ENCODE measurements at places on chromosomes 13 and 19. TPM values are rescaled to one million over a fixed set of nuclear protein-coding genes. Genes with fewer than 3 reads are reported as not detected.

LGALS14 gene
- polyA plus RNA-seq = not detected

- no peak for DNase-seq
Observed at GRCh38 chr13:40024967-40025714, 369.7 kb downstream of the COG6 start.

CLDND2 gene
- 2.2 TPM for polyA plus RNA-seq

- peak; percentile 46 for DNase-seq
Observed at GRCh38 chr13:50387051-50387581, 371.9 kb downstream of the KCNRG start.

- no peak for DNase-seq
Observed at GRCh38 chr13:66703597-66703996, 526.5 kb downstream of the PCDH9 start.

DNA sequence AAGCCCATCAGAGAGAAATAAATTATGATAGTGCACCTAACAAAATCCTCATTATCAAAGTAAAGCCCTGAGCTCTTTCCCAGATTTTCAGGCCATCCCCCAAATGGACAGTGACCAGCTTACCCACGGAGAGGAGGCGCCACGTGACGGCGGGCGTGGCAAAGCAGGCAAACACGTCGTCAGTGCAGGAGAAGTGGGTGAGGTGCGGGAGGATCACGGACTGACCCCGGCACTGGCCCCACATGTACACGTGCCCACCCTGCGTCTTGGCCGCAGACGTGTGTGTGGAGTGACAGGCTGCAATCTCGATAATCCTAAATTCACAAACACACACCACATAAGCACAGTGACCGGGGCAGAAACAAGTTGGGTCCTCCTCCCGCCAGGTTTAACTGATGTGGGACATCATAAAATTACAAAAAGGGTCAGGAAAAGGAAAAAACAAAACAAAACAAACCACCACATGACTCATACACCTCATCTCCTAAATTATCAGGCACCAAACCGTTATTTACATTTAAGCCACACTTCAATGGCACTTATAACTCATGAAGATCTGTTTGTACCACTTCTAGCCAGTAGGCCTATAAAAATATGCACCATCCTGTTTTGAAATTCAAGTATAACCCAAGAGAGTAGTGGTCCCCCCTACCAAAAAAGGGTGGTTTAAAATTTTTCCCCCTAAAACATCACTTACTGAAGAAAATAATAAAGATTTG is 30.1 kb downstream of the RCBTB2 start:
- no peak for DNase-seq

DNA sequence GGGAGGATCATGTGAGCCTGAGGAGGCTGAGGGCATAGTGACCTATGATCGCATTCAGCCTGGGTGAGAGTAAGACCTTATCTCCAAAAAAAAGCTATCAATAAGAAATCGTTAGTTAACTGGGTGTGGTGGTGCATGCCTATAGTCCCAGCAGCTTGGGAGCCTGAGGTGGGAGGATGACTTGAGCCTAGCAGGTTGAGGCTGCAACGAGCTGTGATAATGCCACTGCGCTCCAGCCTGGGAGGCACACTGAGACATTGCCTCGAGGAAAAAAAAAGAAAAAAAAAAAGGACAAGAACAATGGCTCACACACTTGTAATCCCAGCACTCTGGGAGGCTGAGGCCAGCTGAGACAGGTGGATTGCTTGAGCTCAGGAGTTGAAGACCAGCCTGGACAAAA is 16.2 kb downstream of the PSPC1 start:
- no peak for DNase-seq

DNA sequence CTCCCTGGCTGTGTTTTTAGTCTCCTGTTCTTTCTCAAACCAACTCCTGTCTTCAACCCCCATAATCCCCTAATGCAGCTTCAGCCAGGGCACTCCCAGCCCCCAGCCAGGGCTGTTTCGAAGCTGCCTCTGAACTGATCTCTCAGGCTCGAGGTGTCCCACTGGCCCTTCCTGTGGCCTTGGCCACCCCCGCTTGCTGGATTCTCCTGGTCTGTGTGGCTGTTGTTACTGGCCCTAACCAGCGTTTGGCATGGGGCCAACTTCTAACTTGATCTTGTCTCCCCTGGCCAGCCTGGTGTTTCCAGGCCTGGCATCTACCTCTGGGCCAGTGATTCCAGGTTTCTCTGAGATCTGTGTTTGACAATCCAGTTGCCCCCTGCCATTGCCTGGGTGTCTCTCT is 11.0 kb downstream of the XAB2 start:
- DNase-seq = no peak

GRCh38 chr13:50708461-50708860 is 135.0 kb downstream of the DLEU7 start:
- DNase-seq = no peak

GRCh38 chr13:71524613-71525304 is 342.2 kb downstream of the DACH1 start:
- DNase-seq = peak; percentile 40

FBL gene
- 240 TPM for polyA plus RNA-seq

CLEC4G gene
- not detected for polyA plus RNA-seq

GRCh38 chr19:30883071-30883470 is 466.2 kb downstream of the TSHZ3 start:
- no peak for DNase-seq

ZNF841 gene
- polyA plus RNA-seq = 13.0 TPM

NKPD1 gene
- 0.21 TPM for polyA plus RNA-seq

DNA sequence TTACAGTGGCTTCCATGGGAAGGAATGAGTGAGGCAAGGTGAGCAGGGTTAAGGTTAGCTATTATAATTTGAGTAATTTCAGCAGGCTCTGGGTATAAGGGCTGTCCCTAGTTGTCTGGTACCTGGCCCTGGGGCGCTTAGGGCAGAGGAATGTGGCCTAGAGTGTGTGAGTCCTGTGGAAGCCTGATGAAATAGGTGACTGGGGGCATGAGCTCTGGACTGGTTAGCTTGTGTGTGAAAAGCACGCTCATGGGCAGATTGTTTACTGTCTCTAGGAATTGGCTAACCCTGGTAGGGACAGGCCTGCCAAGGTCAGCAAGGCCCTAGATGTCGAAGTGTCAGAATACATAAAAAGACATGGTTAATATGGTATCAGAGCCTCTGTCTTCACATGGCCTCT is 42.5 kb downstream of the SPRYD7 start:
- DNase-seq = no peak

AMH gene
- polyA plus RNA-seq = 8.1 TPM

DNA sequence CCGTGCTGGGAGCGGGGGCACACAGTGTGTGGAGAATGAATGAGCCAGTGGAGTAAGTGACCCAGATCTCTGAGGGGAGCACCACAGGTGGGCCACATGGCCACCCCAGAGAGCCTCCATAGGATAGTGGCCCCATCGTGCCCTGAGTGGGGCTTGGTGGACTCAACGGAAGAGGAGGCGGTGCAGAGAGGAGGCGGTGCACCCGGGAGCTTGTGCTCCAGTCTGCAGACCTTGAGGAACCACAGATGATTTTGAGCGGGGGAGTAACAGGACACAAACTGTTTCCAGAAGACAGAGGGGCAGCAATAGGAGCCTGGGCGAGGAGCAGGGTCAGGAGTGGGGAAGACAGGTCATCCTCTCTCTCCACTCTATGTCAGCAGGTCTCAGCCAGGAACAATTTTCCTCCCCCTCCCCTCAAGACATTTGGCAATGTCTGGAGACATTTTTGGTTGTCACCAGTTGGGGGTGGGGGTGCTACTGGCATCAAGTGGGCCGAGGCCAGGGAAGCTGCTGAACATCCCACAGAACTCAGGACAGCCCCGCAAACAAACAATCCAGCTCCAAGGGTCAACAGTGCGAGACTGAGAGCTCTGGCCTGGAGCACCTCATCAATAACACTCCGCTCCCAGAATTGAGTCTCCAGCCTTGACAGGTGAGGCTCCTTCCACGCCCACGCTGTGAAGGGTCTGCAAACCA is 182.2 kb downstream of the USP12 start:
- DNase-seq = no peak

- DNase-seq = no peak
Observed at GRCh38 chr13:59413126-59413525, 750.6 kb downstream of the DIAPH3 start.

- no peak for DNase-seq
Observed at GRCh38 chr13:43267916-43268315, 244.5 kb downstream of the DNAJC15 start.

GJB6 gene
- 0.32 TPM for polyA plus RNA-seq

GRCh38 chr13:43878892-43879754 is at the start of gene CCDC122:
Gene CCDC122, minus strand, starts transcription at chr13:43879740. Its CDS starts 10,364 bp downstream, at chr13:43869376.
- peak; percentile 86 for DNase-seq

DNA sequence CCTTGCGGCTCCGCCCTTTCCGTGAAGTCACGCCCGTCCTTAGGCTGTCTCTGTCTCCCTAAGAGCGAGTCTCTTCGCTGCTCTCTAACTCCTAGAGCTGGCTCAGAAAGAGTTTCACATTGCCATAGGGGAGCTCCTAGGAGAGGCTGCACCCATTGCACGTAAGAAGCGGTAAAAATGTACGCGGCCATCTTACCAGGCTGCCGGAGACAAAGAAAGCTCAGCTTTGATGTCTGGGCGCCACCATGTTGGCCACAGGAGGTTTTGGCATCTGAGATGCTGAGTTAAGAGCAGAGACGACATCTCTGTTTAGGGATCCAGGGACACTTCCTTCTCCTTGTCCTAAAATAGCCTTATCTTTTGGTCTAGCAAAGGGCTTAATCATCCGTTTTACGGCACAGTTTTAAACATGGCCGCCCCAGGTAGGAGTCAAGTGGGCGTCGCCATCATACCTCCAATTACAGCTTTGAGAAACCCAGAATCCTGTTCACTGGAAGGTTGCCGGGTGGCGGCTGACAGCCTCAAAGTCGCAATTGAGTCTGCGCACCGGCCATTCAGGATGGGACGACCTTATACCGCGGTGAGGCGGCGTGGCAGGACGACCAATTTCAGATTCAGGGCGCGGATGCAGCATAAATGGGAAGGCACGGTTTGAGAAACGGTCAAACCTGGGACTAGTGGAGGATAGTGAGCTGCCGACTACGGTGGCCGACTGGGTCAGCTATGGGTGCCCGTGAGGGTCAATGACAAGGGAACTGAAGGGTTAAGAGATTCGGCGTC is at the start of gene ZNF793:
Gene ZNF793 (plus strand): TSS at position 553 of the 780 bp plus-strand sequence. CDS start 16,501 bp downstream, outside the sequence.
- DNase-seq = peak; percentile 81

DNA sequence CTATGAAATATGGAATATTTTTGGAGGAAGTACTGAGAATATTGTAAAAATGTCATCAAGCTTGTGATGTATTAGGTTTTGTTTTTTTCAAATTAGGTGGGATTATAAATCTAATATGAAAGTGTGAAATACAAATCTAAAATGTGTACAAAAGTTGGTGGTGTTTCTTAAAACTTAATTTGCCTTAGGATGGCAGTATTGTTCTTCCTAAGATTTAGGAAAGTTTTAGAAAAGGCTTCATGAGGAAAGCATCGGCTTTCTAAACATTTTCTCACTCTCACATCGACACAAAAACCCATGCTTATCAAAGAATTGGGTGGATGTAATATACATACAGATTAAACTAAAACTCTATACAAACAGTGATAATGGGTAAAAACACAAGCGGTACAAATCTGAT is 972.0 kb upstream of the PCDH20 start:
- DNase-seq = no peak

GRCh38 chr13:110297766-110298504 is 9.0 kb downstream of the COL4A1 start:
- no peak for DNase-seq

DNA sequence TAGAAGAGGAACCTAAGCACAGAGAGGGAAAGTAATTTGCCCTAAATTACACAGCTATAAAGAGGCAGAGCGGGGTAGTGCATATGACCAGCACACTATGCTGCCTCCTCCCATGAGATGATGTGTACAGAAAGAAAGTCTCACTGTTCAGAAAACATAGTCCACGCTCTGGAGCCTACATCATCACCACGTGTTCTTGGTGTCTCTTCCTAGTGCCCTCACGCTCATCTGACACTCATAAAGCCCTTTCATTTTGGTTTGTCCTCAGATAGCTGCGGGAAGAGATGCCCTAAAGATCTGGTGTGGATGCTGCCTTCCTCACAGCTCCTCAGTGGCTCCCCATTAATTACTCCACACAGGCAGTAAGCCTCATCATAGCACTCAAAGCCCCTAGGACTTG is 27.4 kb upstream of the SIAH3 start:
- DNase-seq = no peak

GRCh38 chr13:98488736-98489135 is 88.2 kb downstream of the STK24 start:
- DNase-seq = no peak
